ENCODE measurements at places on chromosomes 12 and 14.
A peak's percentile ranks its signal among the peaks of the same experiment; 100 is the strongest.

- no peak for DNase-seq
These were observed 26.9 kb downstream of the SCARB1 start for GRCh38 chr12:124836759-124837158.

DNA sequence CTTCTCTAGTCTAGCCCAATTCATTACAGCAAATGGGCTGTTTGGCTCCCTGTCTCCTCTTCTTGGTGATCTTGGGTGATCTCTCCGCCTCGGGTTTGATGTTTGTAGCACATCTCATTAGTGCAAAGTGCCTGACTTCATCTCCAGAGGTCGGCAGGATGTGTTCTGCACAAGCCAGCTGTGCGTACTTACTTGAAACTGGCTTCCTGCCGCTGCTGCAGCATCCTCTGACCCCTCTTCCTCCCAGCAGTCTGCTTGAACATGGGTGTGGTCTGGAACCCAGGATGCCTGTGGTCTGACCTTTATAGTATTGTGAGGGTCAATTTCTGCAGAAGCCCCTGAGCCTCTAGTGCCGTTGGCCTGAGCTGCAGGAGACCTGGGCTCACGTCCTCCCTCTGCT is 99.2 kb downstream of the BEGAIN start:
- DNase-seq = peak; percentile 10

DNA sequence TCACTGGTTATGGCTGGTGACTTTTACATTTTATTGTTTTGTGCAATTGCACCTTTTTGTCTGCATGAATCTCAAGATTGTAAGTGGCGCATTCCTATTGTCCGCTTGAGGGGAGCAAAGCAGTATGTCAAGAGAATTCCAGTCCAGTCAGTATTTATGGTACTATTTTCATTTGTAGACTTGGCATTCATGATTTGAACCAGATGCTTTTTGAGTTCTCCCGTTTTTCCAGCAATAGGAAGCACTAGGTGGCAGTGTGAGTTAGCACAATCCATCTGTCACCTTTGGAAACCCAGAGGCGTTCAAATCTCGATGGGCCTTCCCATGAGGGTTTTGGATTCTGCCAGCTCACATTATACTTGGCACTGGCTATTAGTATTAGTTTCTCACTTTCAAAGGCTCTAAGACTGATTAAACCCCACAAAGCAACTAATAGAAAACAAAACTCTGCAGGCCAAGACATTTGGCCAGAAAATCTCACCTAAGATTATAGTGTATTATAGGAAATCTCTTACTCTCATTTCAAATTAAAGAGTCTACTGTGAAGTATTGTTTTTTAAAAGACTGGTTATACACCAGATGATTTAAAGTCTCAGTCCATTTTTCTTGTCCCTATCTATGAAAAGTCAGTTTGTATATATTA is 2.2 kb downstream of the DACT1 start:
- peak; percentile 25 for DNase-seq

DNA sequence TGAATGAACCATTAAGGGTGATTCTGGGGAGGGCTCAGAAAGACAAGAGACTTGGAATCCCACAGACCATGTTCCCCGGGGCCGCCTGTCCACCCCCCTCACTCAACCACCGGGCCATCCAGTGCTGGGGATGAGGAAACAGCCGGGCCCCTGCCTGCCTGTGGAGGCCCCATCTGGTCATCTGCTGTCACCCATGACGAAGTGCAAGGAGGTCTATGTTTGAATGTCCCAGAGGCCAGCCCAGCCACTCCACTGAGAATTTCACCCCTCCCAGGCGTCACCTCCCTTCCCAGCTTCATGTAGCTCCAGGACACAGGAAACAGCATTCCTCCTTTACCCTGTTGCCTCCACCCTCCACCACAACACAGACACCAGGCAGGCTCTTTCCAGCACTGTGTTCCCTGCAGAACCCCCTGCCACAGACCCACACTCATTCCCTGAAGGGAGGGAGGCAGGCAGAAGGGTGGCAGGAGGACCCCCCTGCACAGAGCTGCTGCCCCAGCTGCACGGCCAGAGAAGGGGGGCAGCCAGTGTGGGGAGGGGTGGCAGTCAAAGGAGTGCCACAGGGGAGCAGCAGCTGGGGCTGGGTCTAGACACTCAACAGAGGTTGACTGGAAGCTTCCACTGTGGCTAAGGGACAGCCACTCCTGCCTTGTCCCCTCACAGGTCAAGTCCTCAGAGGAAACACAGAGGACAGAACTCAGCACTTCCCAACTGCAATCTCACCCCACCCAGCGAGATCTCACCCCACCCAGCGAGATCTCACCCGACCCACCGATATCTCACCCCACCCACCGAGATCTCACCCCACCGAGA is 50.3 kb upstream of the PPP2R5C start:
- no peak for DNase-seq

DNA sequence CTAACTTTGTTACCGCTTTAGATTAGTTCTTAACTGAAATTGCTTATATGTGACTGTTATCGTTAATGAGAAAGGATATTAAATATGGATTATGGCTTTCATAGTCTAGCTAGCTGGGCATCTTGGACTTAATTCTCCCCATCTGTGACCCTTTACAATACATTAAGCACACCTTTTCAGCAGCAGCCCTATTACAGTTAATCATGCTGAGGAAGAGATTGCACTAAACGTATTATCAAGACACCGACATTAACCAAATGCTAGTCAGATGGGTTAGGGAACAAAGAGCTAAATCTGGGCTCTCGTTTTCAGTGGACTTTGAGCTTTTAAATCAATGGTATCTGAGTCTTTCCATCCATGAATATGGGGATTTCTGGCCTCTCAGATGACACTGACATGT is 447.5 kb upstream of the DCN start:
- no peak for DNase-seq

- no peak for DNase-seq
These were observed 215.4 kb upstream of the RTL1 start for GRCh38 chr14:101118746-101119591.

- no peak for DNase-seq
These were observed 14.3 kb downstream of the RASSF8 start for GRCh38 chr12:25972783-25973182.

DNA sequence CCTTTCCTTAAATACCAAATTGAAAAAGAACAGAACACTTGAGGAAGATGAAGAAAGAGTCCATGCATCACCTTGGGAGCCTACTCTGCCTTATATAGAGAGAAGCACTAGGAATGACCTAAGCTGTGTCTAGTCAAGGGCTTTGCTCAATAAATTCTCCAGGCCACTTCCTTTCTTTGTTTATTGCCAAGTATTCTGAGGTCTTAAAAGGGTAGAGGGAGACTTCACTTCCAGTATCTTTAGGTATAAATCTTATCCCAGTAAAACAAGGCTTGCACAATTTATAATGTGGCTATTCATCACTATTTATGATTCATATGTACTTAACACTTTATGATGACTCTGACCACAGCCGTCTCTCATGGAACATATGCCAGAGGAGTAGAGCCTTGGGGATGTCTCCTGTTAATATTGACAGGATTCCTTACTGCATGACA is 85.1 kb upstream of the ARHGAP5 start:
- no peak for DNase-seq

DNA sequence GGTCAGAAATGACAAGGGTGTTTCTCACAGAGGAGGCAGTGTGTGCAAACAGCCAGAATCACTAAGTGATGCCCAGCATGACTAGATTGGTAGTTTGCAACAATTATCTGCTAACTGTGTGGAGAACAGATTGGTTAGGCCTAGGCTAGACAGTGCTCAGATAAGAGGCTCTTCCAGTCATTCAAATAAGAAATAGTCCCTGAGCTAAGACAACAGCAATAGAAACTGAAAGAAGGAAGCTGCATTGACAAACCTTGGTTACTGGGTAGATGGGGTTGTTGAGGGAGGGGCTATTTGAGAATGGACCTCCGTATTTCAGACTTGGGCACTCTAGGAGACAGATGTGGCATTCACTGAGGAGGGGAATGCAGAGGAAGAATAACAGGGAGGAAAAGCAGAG is 255.0 kb upstream of the NPAS3 start:
- no peak for DNase-seq

DNA sequence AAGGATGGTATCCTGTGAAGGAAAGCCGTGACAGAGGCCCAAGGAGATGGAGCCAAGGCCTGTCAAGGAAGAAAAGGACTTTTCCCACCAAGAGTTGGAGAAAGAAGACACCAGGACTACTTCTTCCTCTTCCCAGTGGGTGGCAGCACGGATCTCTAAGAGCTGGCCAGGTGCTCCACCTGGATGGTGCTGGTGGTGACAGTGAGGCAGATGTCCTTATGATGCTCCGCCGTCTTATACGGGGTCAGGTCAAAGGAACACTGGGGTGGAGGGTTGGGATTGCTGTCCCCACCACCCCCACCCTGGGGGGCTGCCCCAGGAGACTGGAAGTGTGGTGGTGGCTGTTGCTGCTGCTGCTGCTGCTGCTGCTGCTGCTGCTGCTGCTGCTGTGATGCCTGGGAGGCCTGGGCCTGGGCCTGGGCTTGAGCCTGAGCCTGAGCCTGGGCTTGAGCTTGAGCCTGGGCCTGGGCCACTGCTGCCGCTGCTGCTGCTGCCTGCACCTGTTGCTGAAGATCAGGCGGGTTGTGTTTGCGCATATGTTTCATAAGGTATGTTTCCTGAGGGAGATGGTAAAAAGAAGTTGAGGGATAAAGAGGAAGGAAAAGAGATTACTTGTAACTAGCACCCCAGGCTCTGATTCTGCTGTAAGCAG is 4.8 kb upstream of the ING4 start:
- DNase-seq = no peak

DNA sequence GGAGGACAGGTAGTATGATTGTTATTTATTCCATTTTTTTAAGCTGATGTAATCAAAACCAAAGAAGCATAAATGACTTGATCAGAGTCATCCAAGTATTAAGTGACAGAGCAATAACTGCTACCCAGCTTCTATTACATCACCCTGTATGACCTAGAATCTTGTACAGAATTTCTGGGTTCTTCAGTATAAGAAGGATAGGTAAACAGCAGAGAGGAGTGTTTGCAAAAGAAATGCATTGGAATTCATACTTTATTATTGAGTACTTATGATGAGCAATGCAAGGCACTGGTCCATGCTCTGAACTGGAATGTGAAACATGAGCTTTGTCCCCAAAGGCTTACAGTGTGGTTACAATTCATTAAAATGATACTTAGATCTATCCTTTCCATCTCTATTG is 916.8 kb downstream of the DIO2 start:
- no peak for DNase-seq

- DNase-seq = no peak
These were observed 4.2 kb upstream of the TRHDE start for GRCh38 chr12:72267974-72268373.

- no peak for DNase-seq
These were observed 170.8 kb downstream of the ESR2 start for GRCh38 chr14:64123241-64123822.

DNA sequence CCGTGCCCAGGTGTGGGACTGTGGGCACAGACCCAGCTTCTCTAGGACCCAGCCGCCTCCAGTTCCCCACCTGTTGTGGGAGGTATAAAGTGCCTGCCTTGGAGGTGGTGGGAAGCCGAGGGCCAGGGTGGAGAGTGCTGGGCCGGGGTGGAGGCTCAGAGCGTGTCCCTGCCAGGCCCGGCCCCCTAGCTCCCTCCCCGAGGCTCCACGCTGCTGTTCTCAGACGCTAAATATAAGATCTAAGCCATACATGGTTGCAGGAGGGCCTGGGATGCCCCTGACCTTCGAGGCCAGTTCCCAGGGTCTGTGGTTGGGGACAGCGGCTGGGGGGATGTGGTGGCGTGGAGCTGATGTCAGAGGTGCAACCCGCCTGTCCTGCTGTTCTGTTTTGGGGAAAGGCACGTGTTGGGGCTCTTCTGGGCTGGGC is 10.8 kb downstream of the INF2 start:
- no peak for DNase-seq

DNA sequence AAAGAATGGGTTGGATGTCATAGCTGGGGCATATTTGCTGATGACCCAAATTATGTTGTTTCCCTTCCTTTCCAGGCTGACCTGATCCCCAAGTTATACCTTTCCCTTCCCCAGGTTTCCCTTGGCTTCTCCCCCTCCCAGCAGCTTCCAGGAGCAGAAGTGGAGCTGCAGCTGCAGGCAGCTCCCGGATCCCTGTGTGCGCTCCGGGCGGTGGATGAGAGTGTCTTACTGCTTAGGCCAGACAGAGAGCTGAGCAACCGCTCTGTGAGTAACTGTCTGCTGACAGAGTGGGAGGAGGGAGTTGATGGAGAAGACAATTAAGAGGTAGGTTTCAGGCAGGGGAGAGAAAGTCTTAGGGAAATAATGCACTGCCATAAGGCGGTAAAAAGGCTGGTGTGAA is 25.0 kb downstream of the A2ML1 start:
- DNase-seq = no peak

- DNase-seq = no peak
These were observed 118.7 kb upstream of the PTPRQ start for GRCh38 chr12:80325167-80325959.

DNA sequence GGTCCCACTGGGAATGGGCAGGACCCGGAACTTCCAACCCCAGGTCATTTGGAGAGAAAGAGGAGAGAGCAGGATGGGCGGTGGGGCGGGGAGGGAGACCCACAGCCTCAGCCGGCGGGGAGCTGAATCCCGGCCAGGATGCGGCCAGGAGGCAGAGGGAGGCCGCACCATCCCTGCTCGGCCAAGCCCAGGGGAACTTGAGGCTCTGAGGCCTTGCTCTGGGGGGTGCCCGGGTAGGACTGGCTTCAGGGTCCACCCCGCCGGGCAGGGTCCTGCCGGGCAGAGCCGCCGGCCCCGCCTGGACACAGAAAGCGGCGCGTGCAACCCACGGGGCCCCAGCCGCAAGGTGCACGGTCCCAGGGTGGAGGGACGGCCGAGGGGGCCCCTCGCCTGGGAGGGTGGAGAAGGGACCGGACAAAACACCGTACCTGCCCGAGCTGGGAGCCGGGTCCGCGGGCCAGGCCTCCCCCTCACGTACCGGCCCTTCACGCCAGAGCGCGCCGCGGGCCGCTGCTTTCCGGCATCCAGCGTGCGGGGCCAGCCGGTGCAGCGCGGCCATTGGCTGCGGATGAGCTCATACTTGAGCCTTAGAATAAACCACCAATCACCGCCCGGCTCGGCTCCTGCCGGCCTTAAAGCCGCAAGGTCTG is at the start of gene RPS6KL1:
TSS of gene RPS6KL1 (minus strand) at position 509 of the 650 bp plus-strand sequence. CDS start 1,719 bp downstream, outside the sequence.
- DNase-seq = peak; percentile 59

DNA sequence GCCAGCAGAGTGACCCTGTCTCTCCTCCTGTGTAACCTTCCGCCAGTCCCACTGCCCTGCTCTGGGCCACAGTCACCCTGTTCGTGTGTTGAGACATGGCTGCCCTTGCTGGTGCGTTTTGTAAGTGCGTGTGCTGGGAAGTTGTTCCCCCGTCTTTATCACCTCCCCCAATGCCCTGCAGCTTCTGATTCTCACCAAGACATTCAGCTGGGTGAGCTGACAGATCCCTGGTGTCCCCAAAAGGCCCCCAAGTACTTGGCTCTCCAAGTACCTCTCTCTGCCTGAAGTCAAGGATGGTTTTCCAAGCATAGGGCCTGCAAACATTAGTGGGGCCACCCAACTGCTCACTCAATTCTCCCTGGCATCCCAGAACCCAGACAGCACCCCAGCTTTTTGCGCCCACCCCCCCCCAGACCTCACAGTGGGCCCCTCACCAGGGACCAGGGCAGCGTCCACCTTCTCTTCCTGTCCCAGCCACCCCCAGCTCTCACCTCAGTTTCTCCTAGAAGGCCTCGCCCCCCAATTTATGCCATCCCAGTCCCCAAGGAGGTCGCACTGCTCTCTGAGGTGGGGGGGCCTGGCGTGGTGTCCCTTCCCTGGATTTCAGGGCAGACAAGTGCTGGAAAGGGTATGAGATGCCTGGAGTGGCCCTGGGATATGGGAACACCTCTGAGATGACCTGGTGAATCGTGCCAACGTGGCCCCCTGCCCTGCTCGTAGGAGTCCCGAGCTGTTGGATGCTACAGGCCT is 51.8 kb upstream of the EML1 start:
- DNase-seq = no peak

- DNase-seq = no peak
These were observed 259.2 kb downstream of the CPNE8 start for GRCh38 chr12:38646146-38646545.

All from NCI-H2029 (cell line).